Liver (tissue), 10 donors: ENCODE measurements at places on chromosomes 4 and X.
A peak's percentile ranks its signal among the peaks of the same experiment; 100 is the strongest.

- DNase-seq, result no peak
- no peaks in the 10 kb centered on the region for H3K27me3 ChIP-seq
- H3K4me1 ChIP-seq, result peaks cover 12% of the 10 kb centered on the region
- no peak overlapping the region for H3K4me3 ChIP-seq
- H3K36me3 ChIP-seq, result no peaks in the 10 kb centered on the region
Measured at GRCh38 chr4:38222892-38223291, 262.7 kb downstream of the PTTG2 start.

GRCh38 chr4:69749771-69750170, 10.6 kb downstream of the SULT1B1 start:
- DNase-seq, result no peak
- H3K36me3 ChIP-seq, result no peaks in the 10 kb centered on the region
- H3K4me3 ChIP-seq, result no peak overlapping the region
- peaks cover 2% of the 10 kb centered on the region for H3K4me1 ChIP-seq

DNA sequence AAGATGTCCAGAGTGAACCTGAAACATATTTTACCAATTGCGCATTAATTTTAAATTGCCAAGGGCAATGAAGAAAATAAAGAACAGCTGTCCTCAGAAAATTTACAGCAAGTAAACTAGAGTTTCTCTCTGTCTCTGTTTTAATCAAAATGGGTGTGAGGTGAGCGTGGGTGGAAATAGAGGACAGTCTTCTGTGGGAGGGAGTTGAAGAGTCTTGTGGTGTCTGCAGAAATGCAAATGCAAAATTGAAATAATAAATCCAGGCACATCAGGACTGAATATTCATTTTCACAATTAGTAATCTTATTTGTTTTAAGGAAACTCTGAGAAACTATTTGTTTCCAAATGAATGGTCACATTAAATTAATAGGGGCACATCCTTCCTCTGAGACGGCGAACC, 192.0 kb downstream of the ARHGAP10 start:
- H3K27me3 ChIP-seq, result no peaks in the 10 kb centered on the region
- DNase-seq, result no peak

- no peaks in the 10 kb centered on the region for H3K36me3 ChIP-seq
- H3K27me3 ChIP-seq, result no peaks in the 10 kb centered on the region
- H3K4me3 ChIP-seq, result no peak overlapping the region
- no peak overlapping the region for H3K27ac ChIP-seq
Measured at GRCh38 chrX:20011608-20012007, 20.7 kb upstream of the BCLAF3 start.

DNA sequence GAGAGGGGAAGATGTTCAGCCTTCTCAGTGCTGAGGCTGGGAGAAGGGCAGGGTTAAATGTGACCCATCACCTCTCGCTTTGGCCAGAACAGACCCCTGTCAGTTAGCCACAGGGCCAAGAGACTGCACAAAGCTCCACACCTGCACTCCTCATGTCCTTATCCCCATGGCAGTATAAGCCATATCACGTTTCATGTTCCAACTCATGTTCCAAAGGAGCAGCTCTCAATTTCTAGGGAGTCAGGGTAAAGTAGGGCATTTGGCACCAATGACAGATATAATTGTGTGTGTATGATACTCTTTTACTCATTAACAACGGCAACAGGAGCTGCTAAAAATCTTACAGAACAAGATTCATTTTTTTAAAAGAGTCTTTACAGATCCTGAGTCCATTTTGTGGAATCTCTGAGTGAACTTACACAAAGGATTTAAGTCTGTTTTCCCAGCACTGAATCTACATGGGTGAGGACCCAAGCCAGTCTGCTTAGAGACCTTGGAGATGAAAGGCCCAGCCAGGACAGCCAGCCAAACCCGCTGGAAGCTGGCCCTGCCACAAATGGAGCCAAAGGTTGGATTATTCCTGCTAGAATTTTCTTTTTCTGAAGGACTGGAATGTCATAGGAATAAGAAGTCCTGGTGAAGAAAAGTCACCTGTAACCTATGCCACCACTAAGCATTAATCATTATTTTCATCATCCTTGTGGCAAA, 129.1 kb upstream of the SMAD1 start:
- no peak overlapping the region for H3K4me3 ChIP-seq
- no peak for DNase-seq
- H3K27me3 ChIP-seq, result no peaks in the 10 kb centered on the region
- H3K36me3 ChIP-seq, result no peaks in the 10 kb centered on the region
- peaks cover 3% of the 10 kb centered on the region for H3K4me1 ChIP-seq
- H3K27ac ChIP-seq, result peak overlapping the region; percentile 16
